ENCODE measurements at places on chromosomes 2 and 18.

DNA sequence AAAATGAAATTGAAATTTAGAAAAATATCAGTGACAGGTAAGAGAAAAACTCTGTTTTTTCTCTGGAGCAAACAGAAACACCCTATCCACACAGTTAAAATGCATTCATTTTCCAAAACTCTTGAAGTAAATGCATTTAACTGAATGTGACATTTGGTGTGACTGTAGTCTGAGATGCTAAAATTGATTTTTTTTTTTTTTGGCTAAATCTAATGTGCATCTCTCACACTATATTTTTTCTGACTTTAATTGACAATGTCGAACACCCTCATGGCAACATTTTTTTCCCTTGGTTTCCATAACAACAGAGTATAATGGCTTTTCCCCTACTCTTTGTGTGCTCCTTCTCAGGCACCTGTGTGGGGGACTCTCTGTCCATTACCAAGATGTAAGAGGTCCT, 366.4 kb downstream of the XIRP2 start:
- no peak for DNase-seq

DNA sequence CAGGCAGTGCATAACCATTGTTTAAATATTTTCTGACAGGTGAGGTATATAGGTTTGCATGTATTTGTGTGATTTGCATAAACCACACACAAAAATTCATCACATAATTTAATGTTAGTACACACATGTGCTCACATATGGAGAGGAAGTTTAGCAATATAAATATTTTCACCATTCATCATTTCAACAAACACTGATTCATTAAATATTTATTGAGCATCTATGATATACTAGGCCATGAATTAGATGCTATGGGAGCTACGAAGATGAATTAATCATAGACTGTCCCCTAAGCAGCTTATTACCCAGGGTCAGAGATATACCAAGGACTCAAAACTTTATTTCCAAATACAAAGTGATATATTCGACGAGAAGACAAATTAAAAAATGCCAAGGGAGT, 311.6 kb upstream of the PIK3C3 start:
- peak; percentile 2 for DNase-seq

- DNase-seq, result no peak
Observed at GRCh38 chr2:3619033-3619432, 24.1 kb downstream of the COLEC11 start.

GRCh38 chr2:12619975-12620374, 96.8 kb upstream of the TRIB2 start:
- peak; percentile 84 for DNase-seq

- DNase-seq, result peak; percentile 28
Observed at GRCh38 chr2:42659609-42660008, 91.2 kb downstream of the MTA3 start.

DNA sequence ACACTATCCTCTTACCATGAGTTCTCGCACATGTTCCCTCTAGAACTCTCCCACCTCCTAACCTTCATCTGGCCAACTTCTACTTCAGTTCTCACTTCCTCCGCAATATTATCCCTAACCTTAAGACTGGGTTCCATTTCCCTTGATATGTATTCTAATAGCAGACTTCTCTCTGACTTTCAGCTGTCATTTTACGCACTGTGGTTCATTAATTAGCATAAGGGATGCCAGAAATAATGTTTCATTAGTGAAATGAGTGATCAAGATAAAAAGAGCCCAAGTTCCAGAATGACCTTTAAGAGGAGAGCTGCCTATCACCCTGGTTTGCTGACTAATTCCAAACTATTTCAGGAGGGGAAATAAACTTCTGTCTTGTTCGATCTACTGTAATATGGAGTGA, 108.6 kb upstream of the CCDC150 start:
- no peak for DNase-seq

- peak; percentile 13 for DNase-seq
Observed at GRCh38 chr2:148721520-148721931, 77.0 kb downstream of the EPC2 start.

- no peak for DNase-seq
Observed at GRCh38 chr2:73292316-73292905, 937 bp downstream of the EGR4 start.

DNA sequence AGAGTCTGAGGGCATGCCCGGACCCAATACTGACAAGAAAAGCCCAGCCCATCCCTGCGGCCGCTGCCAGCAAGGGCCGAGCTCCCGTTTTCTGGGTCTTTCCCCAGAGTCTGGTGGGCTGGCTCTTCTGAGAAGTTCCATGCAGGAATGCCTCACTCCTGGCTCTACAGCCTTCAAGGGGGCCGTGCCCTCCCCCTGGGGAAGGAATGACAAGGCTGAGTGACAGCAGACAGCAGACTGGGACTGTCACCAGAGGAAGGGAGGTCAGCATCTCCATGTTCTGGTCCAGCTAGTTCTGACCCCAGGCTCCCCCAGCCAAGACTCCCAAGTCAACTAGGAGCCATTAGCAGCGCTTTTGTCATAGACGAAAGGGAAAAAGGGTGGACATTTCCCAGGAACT, 13.0 kb upstream of the SEMA4C start:
- no peak for DNase-seq

DNA sequence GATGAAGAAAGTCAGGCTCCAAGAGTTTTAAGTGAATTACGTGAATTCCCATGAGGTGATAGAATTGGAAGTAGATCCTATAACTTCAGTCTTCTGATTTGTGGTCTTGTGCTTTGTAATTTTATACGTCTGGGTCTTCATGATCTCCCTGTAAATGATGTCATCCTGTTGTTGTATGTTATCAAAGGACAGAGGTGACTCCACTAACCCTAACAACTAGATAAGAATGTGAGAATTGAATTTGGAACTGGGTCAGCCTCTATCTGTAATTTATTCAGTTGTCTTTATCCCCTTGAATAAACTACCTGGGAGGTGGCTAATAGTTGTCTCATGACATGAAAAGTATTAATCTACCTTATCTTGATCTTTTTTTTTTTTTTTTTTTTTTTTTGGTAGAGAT, 86.4 kb upstream of the B3GNT2 start:
- DNase-seq, result no peak

- peak; percentile 45 for DNase-seq
Observed at GRCh38 chr2:109715313-109715805, 78.7 kb upstream of the RGPD5 start.

DNA sequence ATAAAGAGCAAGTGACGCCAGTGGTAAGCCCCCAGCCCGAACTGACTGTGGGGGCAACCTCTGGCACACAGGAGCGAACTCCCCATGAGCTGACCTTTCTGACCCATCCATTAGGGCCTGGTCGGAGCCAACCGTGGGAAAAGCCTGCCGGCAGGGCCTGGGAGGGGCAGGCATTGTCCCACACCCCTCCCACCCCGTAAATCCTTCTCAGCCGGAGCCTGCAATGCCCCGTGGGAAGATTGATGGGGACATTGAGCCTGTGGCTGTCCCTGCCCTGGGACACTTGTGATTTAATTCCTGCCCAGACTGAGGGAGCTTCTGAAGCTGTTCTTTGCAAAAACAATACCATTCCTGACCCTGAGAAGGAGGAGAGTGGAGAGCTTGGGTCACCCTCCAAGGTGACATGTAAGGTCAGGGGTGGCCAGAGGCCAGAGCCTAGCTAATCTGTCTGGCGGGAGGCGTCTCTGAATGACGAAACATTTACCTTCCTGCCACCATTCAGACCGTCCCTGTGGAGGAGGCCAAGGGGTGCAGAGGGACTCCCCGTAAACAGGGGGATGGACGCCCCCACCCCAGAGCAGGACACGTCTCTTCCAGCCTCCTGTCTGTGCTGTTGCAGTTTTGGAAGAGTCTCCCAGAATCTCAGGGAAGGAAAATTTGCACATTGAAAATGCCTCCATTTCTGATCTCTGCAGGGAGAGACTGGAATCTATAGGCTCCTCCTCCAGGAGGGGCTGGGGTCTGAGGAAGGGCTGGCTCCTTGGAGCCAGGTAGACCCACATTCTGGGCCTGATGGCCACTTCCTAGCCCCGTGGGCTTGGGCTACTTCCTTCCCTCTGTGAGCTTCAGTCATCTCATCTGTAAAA, 51.2 kb upstream of the HS6ST1 start:
- DNase-seq, result no peak

- DNase-seq, result no peak
Observed at GRCh38 chr2:72851333-72851732, 25.5 kb upstream of the EXOC6B start.

DNA sequence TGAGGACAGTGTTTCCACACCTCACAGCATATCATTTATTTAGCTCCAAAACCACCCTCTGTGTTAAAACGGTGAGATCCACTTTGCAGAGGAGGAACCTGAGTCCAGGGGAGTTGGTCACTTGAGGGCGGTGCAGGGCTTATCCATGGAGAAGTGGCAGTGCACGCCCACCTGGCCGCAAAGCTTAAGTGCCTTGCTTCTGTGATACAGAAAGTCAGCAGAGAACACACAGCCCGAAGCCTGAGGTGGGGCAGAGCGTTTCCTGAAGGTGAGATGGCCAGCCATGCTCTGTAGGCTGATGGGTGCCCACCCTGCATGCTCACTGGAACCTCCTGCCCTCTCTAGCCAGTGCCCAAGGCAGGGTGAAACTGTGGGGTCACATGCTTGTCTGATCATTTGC, 87.3 kb downstream of the SH3RF3 start:
- DNase-seq, result no peak

- DNase-seq, result peak; percentile 46
Observed at GRCh38 chr2:9983401-9984216, 32.1 kb downstream of the GRHL1 start.

- no peak for DNase-seq
Observed at GRCh38 chr2:222208010-222208690, 90.6 kb downstream of the PAX3 start.

GRCh38 chr2:156673981-156674380, 237.8 kb downstream of the GPD2 start:
- DNase-seq, result no peak

- DNase-seq, result no peak
Observed at GRCh38 chr18:43705850-43706249, 428.6 kb upstream of the SYT4 start.

GRCh38 chr2:103139628-103140268, 377.9 kb downstream of the TMEM182 start:
- DNase-seq, result no peak

- no peak for DNase-seq
Observed at GRCh38 chr2:197985029-197985638, 180.7 kb downstream of the PLCL1 start.

DNA sequence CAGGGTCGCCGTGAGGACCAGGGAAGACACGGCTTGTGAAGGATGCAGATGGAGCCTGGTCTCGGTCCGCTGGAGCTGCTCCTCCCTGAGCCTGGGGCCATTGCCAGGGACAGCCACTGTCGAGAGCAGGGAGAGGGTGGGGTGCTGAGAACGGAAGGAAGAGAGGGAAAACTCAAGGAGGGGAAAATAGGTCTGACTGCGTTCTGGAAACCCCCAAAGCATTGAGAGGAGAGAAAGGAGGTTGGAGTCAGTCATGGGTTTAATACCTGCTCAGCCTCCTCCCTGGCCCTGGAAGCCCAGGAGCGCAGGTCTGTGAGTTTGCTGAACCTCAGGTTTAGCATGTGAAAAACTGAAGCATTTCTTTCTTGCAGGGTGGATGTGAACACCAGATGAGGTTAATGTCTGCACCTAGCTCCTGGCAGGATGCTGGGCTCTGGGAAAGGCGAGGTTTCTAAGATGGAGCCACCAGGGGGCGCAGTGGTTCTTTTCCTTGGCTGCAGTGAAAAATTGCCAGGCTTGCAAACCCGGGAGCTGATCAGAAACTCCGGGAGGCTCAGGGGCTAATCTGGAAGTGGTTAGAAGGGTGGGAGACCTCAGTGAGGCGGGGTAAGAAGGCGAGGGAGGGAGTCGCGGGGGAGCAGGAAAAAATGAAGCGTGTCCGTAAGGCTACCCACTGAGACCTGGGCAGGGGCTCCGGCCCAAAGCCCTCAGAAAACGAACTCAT, 33.6 kb upstream of the RNF149 start:
- peak; percentile 82 for DNase-seq

DNA sequence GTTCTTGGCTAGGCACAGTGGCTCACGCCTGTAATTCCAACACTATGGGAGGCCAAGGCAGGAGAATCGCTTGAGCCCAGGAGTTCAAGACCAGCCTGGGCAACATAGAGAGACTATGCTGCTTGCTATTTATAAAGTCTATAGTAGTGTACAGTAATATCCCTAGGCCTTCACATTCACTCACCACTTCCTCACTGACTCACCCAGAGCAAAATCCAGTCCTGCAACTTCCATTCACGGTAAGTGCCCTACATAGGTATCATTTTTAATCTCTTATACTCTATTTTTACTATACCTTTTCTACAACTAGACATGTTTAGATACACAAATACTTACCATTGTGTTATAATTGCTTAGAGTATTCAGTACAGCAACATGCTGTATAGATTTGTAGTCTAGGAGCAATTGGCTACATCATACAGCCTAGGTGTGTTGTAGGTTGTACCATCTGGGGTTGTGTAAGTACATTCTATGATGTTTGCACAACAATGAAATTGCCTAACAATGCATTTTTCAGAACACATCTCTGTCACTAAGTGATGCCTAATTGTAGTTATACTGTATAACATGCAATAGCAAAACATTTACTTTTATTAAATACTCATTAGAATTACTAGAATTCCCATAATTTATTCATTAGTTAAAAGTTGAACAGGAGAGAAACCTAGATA, 8.8 kb downstream of the DHX57 start:
- no peak for DNase-seq

- no peak for DNase-seq
Observed at GRCh38 chr2:14843507-14844204, 211.1 kb downstream of the LRATD1 start.

DNA sequence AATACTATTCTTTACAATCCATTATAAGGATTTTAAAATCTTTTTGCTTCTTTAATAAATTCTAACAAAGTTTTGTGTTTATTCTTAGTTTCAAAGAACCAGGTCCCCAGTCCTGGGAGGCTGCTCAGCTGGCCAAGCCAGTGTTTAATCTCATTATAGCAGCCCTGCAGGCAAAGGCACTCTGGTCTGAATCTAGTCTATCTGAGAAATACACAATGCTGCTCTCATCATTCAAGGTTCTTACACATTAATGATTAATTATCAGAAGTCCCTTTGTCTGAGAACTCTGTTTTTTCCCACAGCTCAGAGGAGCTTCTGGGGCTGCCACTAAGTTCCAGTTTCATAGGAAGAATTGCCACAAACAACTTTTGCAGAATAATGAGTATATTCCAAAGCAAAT, 27.7 kb downstream of the KCTD18 start:
- DNase-seq, result no peak

- DNase-seq, result no peak
Observed at GRCh38 chr2:216735086-216735485, 39.7 kb upstream of the IGFBP5 start.

GRCh38 chr2:162635706-162636105, 202.9 kb downstream of the KCNH7 start:
- no peak for DNase-seq

GRCh38 chr18:13270279-13270855, 51.8 kb downstream of the LDLRAD4 start:
- DNase-seq, result no peak
